Midbrain (tissue), 1 donor: ENCODE measurements at places on chromosomes 5 and 9.

DNA sequence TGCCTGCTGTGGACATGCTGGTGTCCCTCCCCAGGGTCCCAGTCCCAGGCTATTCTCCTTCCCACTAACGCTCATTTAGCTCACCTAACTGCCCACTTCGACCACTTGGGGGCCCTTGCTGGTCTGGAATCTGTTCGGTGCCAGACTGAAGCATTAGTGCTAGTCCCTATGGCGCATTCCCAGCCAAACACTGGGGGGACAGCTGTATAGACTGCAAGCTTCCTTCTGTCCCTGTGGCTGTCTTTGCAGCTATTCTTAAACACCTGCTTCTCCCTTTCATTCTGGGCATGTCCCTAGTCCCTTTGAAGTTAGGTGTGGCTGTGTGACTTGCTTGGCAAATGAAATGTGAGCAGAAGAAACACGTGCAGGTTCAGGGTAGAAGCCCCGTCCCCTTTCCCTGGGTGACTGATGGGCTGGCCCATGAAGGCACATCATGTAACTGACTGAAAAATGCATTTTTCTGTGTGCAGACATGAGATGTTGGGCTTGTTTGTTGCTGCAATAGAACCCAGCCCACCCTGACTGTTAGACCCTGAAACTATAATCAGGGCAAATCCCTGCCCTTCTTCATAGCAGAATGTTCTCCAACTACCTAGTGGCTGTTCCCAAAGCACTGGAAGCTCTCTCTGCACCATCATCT lies 134.4 kb downstream of the BARX1 start:
- no peak for DNase-seq

DNA sequence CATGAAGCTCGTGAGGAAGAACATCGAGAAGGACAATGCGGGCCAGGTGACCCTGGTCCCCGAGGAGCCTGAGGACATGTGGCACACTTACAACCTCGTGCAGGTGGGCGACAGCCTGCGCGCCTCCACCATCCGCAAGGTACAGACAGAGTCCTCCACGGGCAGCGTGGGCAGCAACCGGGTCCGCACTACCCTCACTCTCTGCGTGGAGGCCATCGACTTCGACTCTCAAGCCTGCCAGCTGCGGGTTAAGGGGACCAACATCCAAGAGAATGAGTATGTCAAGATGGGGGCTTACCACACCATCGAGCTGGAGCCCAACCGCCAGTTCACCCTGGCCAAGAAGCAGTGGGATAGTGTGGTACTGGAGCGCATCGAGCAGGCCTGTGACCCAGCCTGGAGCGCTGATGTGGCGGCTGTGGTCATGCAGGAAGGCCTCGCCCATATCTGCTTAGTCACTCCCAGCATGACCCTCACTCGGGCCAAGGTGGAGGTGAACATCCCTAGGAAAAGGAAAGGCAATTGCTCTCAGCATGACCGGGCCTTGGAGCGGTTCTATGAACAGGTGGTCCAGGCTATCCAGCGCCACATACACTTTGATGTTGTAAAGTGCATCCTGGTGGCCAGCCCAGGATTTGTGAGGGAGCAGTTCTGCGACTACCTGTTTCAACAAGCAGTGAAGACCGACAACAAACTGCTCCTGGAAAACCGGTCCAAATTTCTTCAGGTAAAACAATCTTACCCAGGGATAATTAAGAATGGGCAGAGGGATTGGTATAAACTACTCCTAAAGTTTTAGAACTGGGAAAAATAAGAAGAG lies 12.9 kb downstream of the ITGA1 start:
- peak; percentile 19 for DNase-seq

- DNase-seq = no peak
These were observed 153.7 kb upstream of the MSX2 start for GRCh38 chr5:174570662-174571061.

DNA sequence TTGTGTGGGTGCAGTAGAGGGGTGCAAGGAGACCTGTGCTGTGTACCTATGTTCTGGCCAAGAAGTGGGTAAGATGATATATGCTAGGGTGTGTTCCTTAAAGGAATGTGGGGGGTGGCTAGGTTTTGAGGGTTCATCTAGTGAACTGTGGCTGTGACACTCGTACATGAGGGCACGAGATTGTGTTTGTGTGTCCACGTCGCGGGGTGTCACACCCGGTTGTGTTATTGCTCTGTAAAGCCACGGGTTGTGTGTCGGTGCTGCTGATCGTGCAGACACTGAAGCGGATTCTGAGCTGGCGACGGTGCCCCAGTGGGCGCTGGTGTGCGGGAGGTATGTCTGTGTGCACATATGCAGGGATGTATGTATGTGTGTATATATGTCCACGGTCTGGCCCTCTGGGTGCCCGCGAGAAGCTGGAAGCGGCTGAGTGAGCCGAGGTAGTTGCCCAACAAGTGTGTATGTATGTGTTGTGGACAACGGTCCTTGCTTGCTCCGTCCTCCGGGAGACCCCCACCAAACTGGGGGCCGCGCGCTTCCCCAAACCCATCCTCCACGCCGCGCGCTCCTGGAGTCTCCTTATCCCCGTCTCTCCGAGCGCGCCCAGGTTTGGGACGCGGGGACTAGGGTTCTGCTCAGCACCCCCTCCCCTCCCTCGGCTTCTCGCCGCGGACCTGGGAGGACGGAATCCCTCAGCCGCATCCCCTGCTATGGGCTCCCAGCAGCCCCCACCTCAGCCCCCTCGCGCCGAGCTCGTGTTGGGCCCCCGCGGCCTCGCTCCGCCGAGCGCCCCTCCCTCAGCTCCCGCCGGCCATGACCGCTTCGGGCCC lies 639 bp downstream of the PCDH1 start:
- no peak for DNase-seq

DNA sequence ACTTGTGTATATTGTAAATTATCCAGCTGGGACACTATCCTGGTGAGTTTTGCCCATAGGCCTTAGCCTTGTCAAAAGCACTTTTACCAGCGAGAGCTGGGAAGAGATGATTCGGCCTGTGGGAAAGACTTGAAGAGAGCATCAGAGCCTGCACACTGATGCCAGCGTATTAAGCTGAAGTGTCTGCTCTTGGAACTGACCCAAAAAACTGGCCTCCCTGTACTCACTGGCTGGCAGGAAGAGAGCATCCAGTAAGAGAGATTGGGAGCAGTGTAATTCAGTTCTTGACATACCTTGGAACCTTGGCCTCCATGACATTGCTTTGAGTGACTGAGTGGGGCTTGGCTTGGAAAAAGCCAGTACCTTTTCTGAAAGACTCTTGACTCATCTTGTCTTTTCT lies 73.7 kb downstream of the ZNF462 start:
- DNase-seq = no peak

GRCh38 chr5:113092683-113093082 lies 116.1 kb downstream of the DCP2 start:
- DNase-seq = no peak

GRCh38 chr9:119961774-119962424 lies 592.7 kb upstream of the BRINP1 start:
- no peak for DNase-seq

DNA sequence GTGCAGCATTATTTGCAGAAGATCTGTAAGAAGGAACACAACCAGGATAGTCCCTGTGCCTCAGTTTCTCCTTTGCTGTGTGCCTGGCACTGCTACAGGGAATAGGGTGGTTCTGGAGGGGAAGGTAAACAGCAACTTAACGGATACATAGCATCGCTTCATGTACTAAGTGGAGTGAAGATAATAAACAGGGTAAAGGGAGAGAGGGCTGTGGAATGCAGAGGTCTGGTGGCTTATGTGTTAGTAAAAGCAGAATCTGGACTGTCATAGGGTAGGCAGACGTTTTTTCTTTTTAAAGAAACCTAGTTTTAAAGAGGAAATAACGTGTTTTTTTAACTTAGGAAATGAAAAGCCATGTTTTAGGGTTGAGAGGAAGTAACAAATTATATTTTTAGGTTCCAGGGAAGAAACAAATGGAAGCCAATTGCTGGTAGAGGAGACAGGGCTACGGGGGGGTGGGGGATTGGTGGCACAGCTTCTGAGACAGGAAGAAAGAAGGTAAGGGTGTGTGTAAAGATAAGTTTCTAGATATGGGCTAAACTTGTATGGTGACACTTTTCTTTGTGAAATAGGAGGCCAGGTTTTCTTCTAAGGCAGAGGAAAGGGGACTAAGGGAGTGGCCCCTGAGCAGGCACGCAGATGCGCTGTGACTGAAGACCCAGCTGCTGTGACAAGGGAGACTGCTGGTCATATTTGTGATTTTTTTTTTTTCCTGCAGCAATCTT lies 1.3 kb downstream of the GNG10 start:
- no peak for DNase-seq

- no peak for DNase-seq
These were observed 183.5 kb downstream of the CDK5RAP2 start for GRCh38 chr9:120396418-120396817.

DNA sequence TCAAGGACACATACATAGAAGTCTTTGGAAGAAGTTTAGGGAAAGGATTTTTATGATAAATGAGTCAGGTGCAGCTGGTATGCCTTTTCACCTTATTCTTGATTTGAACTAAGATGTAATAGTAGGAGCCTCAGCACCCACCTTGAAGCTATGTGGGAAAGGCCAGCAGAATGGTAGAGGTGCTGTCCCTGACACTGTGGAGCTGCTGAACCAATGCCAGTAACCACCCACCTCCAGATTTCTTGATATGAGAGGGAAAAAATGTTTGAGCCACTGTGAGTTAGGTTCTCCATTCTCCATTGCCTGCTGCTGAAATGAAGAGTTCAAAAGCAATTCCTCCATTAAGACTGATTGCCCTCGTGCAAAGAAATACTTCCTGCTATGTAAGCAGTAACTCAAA lies 12.2 kb upstream of the HMGCR start:
- DNase-seq = no peak

GRCh38 chr5:103953601-103954382 lies 391.2 kb upstream of the NUDT12 start:
- DNase-seq = no peak

- no peak for DNase-seq
These were observed 57.6 kb upstream of the SH3PXD2B start for GRCh38 chr5:172511952-172512351.

DNA sequence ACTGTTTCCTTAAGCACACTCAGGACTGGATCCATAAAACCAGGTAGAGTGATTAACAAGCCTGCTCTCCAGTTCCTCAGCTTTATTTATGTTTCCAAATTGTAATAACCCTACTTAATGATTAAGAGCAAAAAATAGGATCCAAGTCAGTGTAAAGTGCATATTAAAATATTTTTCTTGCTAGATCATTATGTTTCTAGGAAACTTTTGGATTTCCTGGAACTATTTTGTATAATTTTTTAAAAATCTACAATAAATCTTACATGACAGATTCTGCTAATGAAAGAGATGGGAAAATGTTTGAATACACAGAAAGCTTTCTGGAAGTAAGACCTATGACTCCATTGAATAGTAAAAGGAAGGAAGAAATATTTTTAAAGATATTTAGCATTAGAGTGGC lies 35.5 kb downstream of the BHMT start:
- DNase-seq = no peak

GRCh38 chr9:132806306-132806705 lies 71.8 kb downstream of the AK8 start:
- DNase-seq = no peak

DNA sequence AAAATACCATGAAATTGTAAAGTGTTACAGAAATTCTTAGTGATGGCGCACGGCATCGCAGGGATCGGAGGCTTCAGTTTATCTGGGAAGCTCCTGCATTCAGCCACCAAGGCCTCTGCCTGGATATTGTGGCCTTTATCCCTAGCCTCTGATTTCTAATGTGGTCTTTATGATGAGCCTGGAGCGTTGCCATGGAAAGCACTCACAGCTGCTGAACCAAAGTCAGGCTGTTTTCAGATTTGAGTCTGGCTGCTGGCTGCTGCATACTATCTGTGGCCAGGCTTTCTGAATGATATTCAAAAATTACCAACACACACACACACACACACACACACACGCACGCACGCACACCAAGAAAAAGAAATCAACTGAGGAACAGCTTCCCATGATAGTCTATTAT lies 101.1 kb upstream of the ZNF366 start:
- peak; percentile 71 for DNase-seq

DNA sequence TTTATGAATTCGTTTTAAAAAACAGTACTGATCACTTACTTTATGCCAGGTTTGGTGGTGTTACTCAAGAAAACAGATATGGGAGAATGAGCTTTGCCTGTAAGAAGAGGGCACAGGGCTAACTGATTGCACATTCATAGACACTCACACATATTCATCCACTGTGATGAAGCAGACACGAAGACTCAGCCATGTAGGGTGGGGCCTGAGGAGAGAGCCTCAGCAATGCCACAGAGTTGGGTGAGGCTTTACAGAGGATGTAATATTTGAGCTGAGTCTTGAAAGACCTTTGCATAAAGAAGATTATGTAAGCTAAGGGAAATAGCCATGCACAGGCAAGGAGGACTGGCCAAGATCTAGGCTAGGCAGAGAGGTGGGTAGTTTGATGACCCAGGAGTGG lies 472.8 kb downstream of the PSAT1 start:
- DNase-seq = no peak
